A549 treated with ZK216348 at 1 μM for 4 hours (cell line): ENCODE measurements at places on chromosomes 1 and 21. TPM values are rescaled to one million over a fixed set of nuclear protein-coding genes. Genes with fewer than 3 reads are reported as not detected.

Gene STIL
- total RNA-seq = 9.3 to 10.9 TPM (median 10.3 TPM) in 5 replicates

Gene ROR1
- 7.4 to 11.0 TPM (median 9.0 TPM) in 5 replicates for total RNA-seq

Gene DNM3
- total RNA-seq = 0.15 to 0.79 TPM (median 0.51 TPM) in 5 replicates

Gene MPZ
- 0.21 to 0.57 TPM (median 0.45 TPM) in 4 of 5 replicates, not detected in the other for total RNA-seq

Gene GJC2
- 0.24 to 0.66 TPM (median 0.58 TPM) in 5 replicates for total RNA-seq

Gene RUNX3
- total RNA-seq = 3.6 to 9.7 TPM (median 6.1 TPM) in 5 replicates

Gene MMP23B
- 0.39 to 1.5 TPM (median 0.92 TPM) in 4 of 5 replicates, not detected in the other for total RNA-seq

Gene S100A1
- 0.55 to 0.96 TPM (median 0.83 TPM) in 3 of 5 replicates, not detected in the others for total RNA-seq

Gene NTNG1
- not detected in 5 replicates for total RNA-seq

Gene GPX7
- total RNA-seq = not detected in 5 replicates

Gene AGT
- total RNA-seq = 0.07 to 0.19 TPM (median 0.12 TPM) in 4 of 5 replicates, not detected in the other

Gene SAMSN1
- total RNA-seq = not detected in 5 replicates

Gene UBXN10
- total RNA-seq = not detected in 5 replicates

Gene CLCA1
- total RNA-seq = not detected in 5 replicates

Gene TFAP2E
- 0.40 to 0.93 TPM (median 0.65 TPM) in 5 replicates for total RNA-seq

Gene FAM151A
- total RNA-seq = 0.12 to 0.15 TPM in 2 of 5 replicates, not detected in the others

Gene DDX59
- 13.2 to 23.6 TPM (median 13.7 TPM) in 5 replicates for total RNA-seq

Gene OR2L3
- total RNA-seq = not detected in 5 replicates

Gene HLX
- total RNA-seq = 3.9 to 6.2 TPM (median 5.3 TPM) in 5 replicates
